Endothelial cell (in vitro differentiated cells): ENCODE measurements at places on chromosomes 16 and 17.

- no peak for DNase-seq
These were observed 234.7 kb downstream of the SNX29 start for GRCh38 chr16:12210925-12211869.

DNA sequence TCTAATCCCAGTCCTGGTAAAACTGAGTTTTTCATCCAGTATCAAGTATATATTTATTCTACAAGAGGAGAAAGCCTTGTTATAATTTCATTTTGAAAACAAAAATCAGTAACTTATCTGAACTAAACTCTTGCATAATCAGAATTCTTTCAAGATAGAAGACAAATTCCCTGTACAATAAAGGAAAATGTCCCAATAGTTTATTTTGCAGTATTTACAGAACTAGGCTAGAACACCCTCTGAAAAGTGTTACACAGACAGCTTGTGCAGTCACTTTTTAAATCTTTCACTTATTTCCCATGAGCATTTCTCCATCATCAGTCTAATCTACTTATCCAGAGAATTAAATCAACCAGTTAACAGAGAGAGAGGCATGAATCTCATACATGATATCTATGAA, 48.5 kb downstream of the SPOP start:
- DNase-seq = no peak

DNA sequence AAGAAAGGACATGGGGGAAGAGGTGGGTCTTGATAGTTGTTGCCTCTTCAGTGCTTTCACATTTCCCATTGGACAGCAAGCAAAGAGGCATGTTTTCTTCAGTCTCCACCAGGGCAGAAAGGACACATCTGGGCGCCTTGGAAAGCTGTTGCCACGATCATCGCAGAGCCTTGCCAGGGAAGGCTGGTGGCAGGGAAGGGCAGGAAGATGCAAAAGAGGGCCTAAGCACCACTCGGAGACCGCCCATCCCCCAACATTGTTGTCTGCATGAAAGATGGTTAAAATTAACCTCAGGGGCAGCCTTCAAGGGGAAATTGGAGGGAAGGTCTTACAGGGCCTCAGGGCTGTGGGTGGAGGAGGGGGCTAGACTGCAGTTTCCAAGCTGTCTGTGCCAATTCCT, 114.2 kb downstream of the SOX9 start:
- DNase-seq = no peak

- DNase-seq = peak; percentile 27
These were observed 50.0 kb downstream of the VAC14 start for GRCh38 chr16:70750893-70751467.

DNA sequence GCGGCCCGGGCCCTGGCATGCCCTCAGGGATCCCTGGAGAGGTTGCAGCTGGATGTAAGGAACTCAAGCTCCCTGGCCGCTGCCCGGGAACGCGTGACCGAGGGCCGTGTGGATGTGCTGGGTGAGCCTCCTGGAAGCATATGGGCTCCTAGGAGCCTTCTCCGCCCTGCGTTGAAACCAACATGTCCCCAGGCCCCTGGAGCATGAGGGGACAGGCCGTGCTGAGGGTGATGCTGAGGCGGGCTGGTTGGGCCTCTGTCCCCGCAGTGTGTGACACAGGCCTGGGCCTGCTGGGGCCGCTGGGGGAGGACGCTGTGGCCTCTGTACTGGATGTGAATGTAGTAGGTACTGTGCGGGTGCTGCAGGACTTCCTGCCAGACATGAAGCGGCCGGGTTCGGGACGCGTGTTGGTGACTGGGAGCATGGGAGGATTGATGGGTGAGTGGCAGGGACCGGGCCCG, 5.7 kb upstream of the HSD17B1 start:
- DNase-seq = no peak

DNA sequence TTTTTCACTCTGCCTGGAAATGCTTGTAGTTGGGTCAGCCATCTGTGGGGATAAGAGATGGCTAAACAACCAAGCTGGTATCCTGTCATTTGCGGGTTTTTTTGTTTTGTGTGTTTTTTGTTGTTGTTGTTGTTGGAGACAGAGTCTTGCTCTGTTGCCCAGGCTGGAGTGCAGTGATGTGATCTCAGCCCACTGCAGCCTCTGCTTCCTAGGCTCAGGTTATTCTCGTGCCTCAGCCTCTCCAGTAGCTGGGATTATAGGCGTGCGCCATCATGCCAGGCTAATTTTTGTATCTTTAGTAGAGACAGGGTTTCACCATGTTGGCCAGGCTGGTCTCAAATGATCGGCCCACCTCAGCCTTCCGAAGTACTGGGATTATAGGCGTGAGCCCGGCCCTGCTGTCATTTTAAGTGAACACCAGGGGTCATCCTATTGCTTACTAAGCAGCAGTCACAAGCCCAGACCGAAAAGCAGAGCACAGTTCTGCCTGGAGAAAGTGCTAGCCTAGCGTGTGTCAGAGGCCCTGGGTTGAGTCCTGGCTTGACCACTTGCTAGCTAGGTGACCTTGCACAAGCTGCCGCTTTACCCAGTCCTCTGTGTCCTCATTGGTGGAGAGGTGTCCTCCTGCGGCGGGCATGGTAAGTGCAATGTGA, 4.6 kb downstream of the SMCR8 start:
- peak; percentile 51 for DNase-seq
